ENCODE measurements at places on chromosomes 2 and 18. TPM values are rescaled to one million over a fixed set of nuclear protein-coding genes. Genes with fewer than 3 reads are reported as not detected.

GRCh38 chr2:120953066-120953756 lies 217.5 kb downstream of the GLI2 start:
- H3K4me1 ChIP-seq, result no peaks in the 10 kb centered on the region
- no peak overlapping the region for H3K4me3 ChIP-seq
- no peak for DNase-seq
- no peaks in the 10 kb centered on the region for H3K36me3 ChIP-seq

DNA sequence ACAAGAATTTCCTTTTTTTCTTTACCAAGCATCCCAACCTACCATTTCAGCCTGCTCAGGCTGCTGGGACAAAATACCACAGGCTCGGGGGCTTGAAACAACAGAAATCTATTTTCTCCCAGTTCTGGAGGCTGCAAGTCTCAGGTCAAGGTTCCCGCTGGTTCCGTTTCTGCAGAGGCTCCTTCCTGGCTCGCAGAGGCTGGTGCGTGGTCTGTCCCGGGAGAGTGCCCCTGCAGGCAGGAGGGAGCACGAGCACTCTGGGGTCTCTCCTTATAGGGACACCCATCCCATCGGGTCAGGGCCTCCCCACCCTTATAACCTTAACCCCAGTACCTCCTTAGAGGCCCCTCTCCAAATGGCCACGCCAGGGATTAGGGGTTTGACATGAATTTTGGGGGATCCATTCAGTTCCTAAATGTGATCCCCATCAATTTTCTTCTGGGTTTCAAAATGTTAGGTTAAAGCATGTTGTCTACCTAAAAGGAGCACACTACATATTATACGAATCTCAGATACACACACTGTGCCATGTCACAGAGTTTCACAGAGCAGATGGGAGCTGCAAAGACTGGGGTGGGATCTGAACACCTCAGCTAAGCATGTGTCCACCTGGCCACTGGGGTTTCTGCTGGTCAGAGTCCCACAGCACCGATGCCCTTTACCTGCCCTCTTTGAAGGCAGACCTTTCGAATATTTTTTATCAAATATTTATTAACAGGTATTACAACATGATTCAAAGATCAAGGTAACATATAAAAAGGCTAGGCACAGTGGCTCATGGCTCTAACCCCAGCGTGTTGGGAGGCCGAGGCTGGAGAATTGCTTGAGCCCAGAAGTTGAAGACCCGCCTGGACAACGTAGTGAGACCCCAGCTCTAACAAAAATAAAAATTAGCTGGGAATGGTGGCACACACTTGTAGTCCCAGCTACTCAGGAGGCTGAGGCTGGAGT lies 17.6 kb upstream of the ADI1 start:
- DNase-seq, result no peak
- no peaks in the 10 kb centered on the region for H3K36me3 ChIP-seq
- no peaks in the 10 kb centered on the region for H3K27me3 ChIP-seq
- peak overlapping the region; percentile 58 for H3K27ac ChIP-seq

Gene RNU2-63P
- total RNA-seq, result not detected

DNA sequence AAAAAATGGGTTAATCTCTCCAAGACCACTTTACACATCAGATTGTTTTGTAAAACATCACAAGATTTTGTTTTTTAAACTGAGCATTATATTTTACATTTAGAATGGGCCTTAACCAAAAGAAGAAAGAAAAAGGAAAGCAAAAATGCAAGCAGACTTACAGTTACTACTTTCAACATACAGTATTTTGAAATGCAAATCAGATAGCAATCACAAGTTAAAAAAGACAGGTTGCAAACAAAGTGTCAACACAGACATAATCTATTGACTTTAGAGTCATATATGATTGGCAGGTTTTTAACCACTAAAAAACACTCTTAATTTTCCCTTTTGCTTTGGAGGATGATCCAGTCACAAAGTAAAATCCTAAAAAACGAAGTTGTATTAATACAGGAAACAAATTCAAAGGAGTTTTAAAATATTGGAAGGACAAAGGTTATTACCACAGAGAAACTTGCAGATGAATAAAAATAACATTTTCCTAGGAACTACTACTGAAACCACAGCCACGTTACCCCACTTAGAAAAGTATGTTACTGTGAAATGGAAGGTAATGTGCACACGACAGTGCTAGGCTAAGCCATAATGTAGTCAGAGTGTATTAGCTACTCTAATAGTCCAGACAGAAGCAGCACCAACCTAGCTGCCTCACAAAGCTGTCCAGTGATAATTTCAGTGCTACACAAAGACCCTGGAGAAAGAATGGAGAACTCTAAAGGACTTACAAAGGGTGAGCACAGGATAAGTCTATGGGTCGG lies 22.9 kb downstream of the DARS1 start:
- H3K36me3 ChIP-seq, result no peaks in the 10 kb centered on the region
- H3K4me3 ChIP-seq, result no peak overlapping the region

Gene CIB4
- not detected for total RNA-seq

DNA sequence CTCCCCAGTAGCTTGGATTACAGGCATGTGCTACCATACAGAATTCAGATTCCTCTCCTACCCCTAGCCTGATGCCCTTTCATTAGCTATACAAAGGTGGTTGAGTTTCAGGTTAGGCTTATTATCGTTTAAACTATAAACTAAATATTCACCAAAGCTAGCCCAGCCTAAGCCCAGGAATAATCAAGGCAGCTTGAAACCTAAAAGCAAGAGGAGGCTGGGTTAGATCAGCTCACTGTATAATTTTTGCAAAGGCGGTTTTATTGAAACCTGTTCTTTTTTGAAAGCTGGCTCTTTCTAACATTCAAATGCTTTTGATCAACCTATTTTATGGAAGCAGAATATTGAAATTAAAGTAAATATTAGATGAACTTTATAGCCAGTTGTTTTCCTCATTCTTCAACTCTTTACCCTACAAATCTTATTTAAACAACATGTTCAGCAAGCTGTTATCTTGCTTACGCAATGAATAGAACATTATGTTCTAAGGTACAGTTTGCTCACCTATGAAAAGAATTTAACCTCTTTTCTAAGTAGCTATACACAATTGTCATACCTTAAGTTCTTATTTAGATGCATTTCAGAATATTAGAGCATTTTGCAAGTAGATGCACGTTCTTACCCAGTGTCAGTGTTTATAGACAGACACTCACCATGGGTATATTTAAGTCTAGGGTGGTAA lies 241.6 kb downstream of the NEDD4L start:
- peak overlapping the region; percentile 81 for H3K27ac ChIP-seq
- peaks cover 64% of the 10 kb centered on the region for H3K4me1 ChIP-seq
- no peaks in the 10 kb centered on the region for H3K36me3 ChIP-seq
- H3K4me3 ChIP-seq, result no peak overlapping the region
- DNase-seq, result no peak

- H3K27ac ChIP-seq, result no peak overlapping the region
- H3K4me1 ChIP-seq, result no peaks in the 10 kb centered on the region
- no peaks in the 10 kb centered on the region for H3K36me3 ChIP-seq
- no peak overlapping the region for H3K4me3 ChIP-seq
These were observed 10.3 kb upstream of the CHST10 start for GRCh38 chr2:100427627-100428258.

GRCh38 chr2:135140606-135141005 lies 88.5 kb downstream of the RAB3GAP1 start:
- no peak for DNase-seq
- H3K4me3 ChIP-seq, result no peak overlapping the region
- H3K4me1 ChIP-seq, result no peaks in the 10 kb centered on the region
- H3K36me3 ChIP-seq, result no peaks in the 10 kb centered on the region

Gene SERPINB5
- total RNA-seq, result not detected

Gene SCTR
- 60.2 TPM for total RNA-seq

Gene UGT1A6
- total RNA-seq, result not detected

Gene CHAC2
- total RNA-seq, result 1.3 TPM

DNA sequence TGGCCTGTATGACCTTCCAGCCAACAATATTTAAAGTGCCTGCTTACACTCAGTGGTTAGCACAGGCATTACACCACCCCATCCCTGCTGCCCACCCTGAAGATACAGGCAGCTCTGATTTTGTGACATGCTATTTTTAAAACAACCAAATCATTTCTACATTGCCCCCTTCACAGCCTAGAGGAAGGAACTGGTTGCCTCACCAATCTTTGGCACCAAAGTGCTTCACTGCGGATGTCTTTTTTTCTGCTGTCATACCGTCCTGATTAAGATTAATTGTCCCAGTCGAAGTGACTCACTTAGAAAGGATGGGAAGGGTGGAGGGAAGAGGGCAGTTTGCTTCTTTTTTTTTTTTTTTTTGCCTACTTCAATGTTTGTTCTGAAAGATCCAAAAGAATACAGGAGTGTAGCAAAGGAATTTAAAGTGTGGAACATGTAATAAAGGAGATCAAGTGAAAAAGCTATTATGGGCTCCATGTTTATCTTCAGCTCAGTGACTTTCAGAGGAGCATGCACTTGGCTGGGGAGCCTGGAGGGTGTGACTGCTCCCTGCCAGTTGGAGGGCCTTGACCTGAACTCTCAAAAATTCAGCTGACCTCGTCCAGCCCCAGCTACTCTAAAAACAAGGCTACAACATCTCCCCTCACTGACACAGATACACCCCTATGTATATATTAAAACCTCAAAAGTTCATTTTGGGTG lies 501.1 kb upstream of the TNP1 start:
- H3K36me3 ChIP-seq, result no peaks in the 10 kb centered on the region
- no peak overlapping the region for H3K27ac ChIP-seq
- H3K27me3 ChIP-seq, result no peaks in the 10 kb centered on the region
- DNase-seq, result no peak
- no peak overlapping the region for H3K4me3 ChIP-seq

DNA sequence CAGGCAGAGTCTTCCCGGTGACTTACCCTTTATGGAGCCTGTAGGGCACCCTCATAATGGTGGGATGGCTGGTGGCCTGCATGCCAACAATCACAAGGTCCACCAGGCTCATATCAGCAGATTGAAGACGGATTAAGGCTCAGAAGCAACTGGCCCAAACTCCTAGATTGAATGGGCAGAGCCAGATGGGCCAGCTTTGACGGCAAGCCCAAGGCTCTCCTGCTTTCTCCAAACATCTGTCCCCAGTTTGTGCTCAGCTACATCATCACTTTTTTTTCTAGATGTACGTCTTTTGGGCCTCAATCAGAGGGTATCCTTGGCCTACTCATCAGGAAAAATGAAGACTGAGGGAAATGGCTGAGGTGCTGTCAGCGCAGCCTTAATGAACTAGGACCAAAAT lies 114.6 kb downstream of the VIT start:
- no peaks in the 10 kb centered on the region for H3K4me1 ChIP-seq
- no peak for DNase-seq
- no peak overlapping the region for H3K4me3 ChIP-seq
- no peaks in the 10 kb centered on the region for H3K36me3 ChIP-seq
- H3K27ac ChIP-seq, result no peak overlapping the region

DNA sequence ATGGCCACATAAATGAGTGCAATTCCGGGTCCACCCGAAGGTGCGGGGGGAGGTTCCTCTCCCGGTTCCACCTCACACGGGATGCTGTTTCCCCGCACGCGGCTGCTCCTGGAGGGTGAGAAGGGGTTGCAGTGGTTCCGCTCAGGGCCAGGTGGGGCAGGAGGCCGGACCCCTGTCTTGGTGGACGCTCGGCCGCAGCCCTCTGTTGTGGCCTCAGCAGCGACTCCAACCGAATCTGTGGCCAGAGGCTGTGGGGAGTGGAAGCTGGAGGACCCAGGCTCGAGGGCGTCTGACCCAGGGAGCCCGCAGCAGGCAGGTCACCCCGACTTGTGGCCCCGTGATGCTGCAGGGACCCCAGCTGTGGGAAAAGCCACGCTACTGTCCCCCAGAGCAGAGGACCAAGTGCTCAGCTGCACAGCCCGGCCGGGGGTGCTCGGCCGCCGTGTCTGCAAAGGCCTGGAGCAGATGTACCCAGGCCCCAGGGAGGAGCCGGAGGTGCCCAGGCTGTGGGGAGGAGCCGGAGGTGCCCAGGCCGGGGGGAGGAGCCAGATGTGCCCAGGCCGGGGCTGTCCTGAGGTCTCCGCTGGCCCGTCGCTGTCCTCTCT lies 83.9 kb downstream of the RTP5 start:
- H3K4me3 ChIP-seq, result no peak overlapping the region
- H3K36me3 ChIP-seq, result no peaks in the 10 kb centered on the region
- peaks cover 3% of the 10 kb centered on the region for H3K4me1 ChIP-seq
- DNase-seq, result no peak
- H3K27ac ChIP-seq, result no peak overlapping the region
- H3K27me3 ChIP-seq, result no peaks in the 10 kb centered on the region

- H3K4me1 ChIP-seq, result no peaks in the 10 kb centered on the region
- no peak for DNase-seq
- no peak overlapping the region for H3K27ac ChIP-seq
- no peaks in the 10 kb centered on the region for H3K27me3 ChIP-seq
- H3K36me3 ChIP-seq, result no peaks in the 10 kb centered on the region
These were observed 58.6 kb downstream of the POMC start for GRCh38 chr2:25109822-25110221.

Gene MZT2A
- 64.7 TPM for total RNA-seq

- H3K4me1 ChIP-seq, result no peaks in the 10 kb centered on the region
- H3K27me3 ChIP-seq, result no peaks in the 10 kb centered on the region
- DNase-seq, result no peak
- no peak overlapping the region for H3K4me3 ChIP-seq
- H3K27ac ChIP-seq, result no peak overlapping the region
These were observed 218.8 kb downstream of the CBLN2 start for GRCh38 chr18:72325307-72325706.

DNA sequence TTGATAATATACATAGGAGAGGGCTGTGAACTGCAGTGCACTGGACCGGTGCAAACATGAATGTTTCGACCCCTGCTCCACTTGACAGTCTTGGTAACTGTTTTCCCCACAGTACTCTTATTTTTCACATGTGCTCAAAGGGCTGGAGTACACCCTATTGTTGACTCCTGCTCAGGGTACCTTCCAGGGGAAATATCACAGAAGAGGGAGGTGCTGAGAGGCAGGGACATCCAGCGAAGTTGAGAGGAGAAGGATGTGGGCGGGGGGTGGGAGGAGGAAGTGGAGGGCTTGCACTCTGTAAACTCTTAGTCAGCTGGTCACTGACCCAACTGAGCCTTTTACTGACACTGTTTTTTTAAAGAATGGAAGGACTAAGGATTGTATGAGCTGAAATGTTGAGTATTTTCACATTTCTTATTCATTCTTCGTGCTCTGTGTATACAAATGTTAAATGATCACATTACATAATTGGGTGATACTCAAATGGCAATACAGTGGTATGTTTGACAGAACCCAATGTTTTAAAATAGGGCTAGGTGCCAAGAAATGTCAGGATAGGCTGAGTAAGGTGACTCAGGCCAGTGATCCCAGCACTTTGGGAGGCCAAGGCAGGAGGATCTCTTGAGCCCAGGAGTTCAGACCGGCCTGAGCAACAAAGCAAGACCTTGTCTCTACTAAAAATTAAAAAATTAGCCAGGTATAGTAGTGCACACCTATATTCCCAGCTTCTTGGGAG lies 10.0 kb downstream of the INPP4A start:
- H3K4me1 ChIP-seq, result peaks cover 6% of the 10 kb centered on the region
- no peaks in the 10 kb centered on the region for H3K27me3 ChIP-seq
- no peak overlapping the region for H3K27ac ChIP-seq
- no peaks in the 10 kb centered on the region for H3K36me3 ChIP-seq
- no peak overlapping the region for H3K4me3 ChIP-seq

GRCh38 chr2:222708274-222708710 lies 36.8 kb downstream of the MOGAT1 start:
- H3K4me1 ChIP-seq, result peaks cover 5% of the 10 kb centered on the region
- H3K27me3 ChIP-seq, result no peaks in the 10 kb centered on the region
- H3K4me3 ChIP-seq, result no peak overlapping the region

Gene PROC
- 0.26 TPM for total RNA-seq

Data from pancreas (tissue), 10 donors.